ENCODE measurements at places on chromosomes 4 and X.
A peak's percentile ranks its signal among the peaks of the same experiment; 100 is the strongest.

DNA sequence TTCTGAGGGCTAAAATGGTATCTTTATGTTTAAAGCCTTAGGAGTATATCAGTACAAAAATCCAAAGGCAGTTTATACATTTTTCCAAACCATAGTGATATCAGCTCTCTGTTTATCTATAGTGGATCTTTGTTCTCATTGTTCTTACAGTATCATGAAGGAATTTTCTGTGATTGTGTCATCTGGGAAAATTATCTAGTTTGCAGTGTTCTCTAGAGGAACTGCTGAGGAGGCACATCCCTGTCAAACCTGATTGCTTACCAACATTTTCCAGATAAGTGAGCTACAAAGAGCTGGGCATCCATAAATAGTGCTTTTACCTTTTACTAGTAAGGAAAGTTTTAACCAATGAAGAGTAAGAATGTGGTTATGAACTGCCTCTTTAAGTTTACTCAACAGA, 44.9 kb upstream of the SLC25A31 start:
- no peaks in the 10 kb centered on the region for H3K27me3 ChIP-seq
- no peak overlapping the region for H3K4me3 ChIP-seq
- no peaks in the 10 kb centered on the region for H3K4me1 ChIP-seq
- no peaks in the 10 kb centered on the region for H3K36me3 ChIP-seq
- no peak for DNase-seq

- no peak overlapping the region for H3K27ac ChIP-seq
- DNase-seq, result no peak
- no peak overlapping the region for H3K4me3 ChIP-seq
- H3K27me3 ChIP-seq, result no peaks in the 10 kb centered on the region
- H3K4me1 ChIP-seq, result no peaks in the 10 kb centered on the region
- no peaks in the 10 kb centered on the region for H3K36me3 ChIP-seq
Measured at GRCh38 chr4:107850438-107850837, 25.7 kb downstream of the SGMS2 start.

DNA sequence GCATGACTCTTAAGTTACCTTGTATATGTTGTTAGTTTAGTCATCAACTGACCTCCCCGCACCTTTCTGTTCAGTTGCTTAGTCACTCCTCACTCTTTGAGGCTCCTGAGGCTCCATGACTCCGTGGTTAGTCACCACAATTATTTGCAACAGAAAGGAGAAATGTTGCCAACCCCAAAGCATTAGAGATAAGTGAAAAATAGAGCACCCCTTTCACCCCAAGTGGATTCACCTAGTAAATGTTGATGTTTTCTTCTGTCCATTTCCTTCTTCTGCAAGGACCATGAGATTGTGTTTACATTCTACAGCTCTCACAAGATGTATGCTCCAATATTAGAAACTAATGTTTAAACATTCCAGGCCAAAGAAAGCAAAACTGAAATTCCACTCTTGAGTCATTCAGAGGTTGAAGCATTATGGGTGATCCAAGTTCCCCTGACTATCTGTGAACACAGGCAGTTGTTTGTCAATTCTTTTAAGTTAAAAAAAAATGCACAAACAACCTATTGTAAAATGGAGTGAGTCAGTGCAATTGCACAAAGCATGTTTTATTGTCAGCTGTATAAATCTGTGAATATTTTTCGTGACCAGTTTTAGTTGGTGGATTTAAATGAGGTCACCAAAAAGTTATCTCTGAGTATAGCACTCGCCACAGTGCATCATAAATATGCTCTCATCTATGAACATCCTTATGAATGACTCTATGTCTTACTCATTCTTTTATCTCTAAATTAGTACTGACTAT, 552.4 kb upstream of the MAGEB2 start:
- no peak overlapping the region for H3K27ac ChIP-seq
- DNase-seq, result no peak
- H3K4me3 ChIP-seq, result no peak overlapping the region
- no peaks in the 10 kb centered on the region for H3K27me3 ChIP-seq
- no peaks in the 10 kb centered on the region for H3K4me1 ChIP-seq

GRCh38 chr4:140790171-140790570, 34.0 kb upstream of the TBC1D9 start:
- no peaks in the 10 kb centered on the region for H3K4me1 ChIP-seq
- H3K27me3 ChIP-seq, result no peaks in the 10 kb centered on the region
- H3K4me3 ChIP-seq, result no peak overlapping the region
- DNase-seq, result peak; percentile 16
- H3K36me3 ChIP-seq, result no peaks in the 10 kb centered on the region
- H3K27ac ChIP-seq, result no peak overlapping the region

DNA sequence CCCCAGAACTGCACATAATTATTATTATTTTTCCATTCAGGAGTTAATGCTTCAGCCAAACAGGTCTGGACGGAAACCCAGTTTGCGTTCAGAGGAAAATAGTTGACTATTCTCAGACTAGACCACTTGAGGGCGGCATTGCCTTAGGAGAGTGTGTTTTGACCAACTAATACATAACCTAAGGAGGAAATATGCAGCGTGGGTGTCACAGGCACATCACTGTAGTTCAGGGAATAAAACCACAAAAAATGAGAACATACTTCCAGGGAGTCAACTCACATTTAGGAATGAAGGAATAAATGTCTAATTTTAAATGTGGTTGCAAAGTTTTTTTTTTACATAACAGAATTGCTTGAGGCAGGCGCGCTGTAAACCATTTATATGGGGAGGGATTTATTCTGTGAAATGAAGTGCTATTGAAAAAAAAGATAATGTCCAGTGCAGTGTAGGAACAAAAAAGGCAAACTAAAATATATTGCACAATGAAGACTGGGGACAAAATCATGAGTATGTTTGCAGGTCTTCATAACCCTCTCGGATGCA, 93.3 kb downstream of the SYNPO2 start:
- no peaks in the 10 kb centered on the region for H3K27me3 ChIP-seq
- no peak overlapping the region for H3K4me3 ChIP-seq
- peaks cover 18% of the 10 kb centered on the region for H3K4me1 ChIP-seq

- no peaks in the 10 kb centered on the region for H3K36me3 ChIP-seq
- no peaks in the 10 kb centered on the region for H3K27me3 ChIP-seq
- H3K27ac ChIP-seq, result no peak overlapping the region
- no peak for DNase-seq
- H3K4me1 ChIP-seq, result no peaks in the 10 kb centered on the region
- no peak overlapping the region for H3K4me3 ChIP-seq
Measured at GRCh38 chrX:145292218-145292617, 44.9 kb downstream of the SPANXN1 start.

- H3K4me1 ChIP-seq, result peaks cover 25% of the 10 kb centered on the region
- no peaks in the 10 kb centered on the region for H3K36me3 ChIP-seq
- H3K27me3 ChIP-seq, result no peaks in the 10 kb centered on the region
- H3K27ac ChIP-seq, result peak overlapping the region; percentile 84
Measured at GRCh38 chr4:147616849-147617172, 386 bp upstream of the TMEM184C start.

DNA sequence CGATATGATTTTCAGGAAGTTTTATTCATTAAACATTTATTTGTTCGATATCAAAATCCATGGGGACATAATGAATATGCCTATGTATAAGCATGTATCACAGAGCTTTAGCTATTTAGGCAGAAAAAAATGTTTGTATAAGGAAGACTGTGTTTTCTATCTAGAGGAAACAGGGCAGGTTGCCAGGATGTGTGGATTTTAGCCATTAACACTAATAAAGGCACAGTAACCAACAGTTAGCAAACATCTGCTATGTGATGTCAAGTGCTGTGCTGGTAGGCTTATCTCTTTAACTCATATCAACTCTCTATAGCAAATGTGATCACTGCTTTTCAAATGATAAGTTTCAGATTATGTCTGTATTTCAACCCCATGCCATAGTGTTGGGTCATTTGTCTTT, 708.9 kb upstream of the HS3ST1 start:
- H3K27me3 ChIP-seq, result no peaks in the 10 kb centered on the region
- H3K36me3 ChIP-seq, result no peaks in the 10 kb centered on the region
- H3K27ac ChIP-seq, result no peak overlapping the region
- H3K4me1 ChIP-seq, result no peaks in the 10 kb centered on the region
- H3K4me3 ChIP-seq, result no peak overlapping the region

- H3K4me1 ChIP-seq, result no peaks in the 10 kb centered on the region
- H3K36me3 ChIP-seq, result no peaks in the 10 kb centered on the region
- no peaks in the 10 kb centered on the region for H3K27me3 ChIP-seq
- H3K4me3 ChIP-seq, result no peak overlapping the region
- DNase-seq, result no peak
- H3K27ac ChIP-seq, result no peak overlapping the region
Measured at GRCh38 chr4:152525878-152526277, 10.0 kb downstream of the FBXW7 start.

DNA sequence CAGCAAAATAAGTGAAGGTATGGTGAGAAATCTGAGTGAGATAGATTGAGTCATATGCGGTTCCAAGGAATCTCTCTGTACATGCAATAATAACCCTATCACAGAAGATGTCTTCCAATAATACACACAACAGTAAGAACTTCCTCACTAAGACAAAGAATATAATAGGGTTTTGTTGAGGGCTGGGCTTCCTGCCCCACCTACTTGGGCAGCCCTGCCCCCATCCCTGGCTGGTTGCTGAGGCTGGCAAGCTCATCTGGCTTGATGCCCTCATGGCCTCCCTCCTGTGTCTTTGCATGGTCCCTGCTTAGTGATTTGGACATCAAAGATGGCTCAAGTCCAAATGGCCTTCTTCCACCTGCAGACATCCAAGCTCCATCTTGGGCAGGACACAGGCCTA, 2.7 kb downstream of the GEMIN8 start:
- H3K36me3 ChIP-seq, result no peaks in the 10 kb centered on the region
- H3K4me1 ChIP-seq, result no peaks in the 10 kb centered on the region
- DNase-seq, result peak; percentile 15
- no peaks in the 10 kb centered on the region for H3K27me3 ChIP-seq

DNA sequence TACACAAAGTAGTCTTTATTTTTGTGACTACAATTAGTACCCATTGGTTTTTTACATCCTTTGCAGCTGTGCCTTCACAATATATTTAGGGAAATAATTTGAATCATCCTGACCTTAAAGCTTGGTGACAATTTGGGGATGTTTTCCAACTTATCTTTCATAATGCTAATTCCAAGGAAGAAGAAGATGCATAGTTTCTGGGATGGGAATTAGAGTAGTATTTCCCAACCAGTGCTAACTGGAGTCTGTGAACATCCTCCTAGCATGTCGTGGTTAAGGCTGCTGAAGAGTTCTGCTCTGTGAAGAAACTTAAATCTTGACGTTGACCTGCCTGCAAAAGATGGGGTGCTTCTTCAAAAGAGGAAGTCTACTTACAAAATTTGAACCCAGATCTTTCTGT, 173.5 kb downstream of the ANK2 start:
- no peaks in the 10 kb centered on the region for H3K4me1 ChIP-seq
- H3K27me3 ChIP-seq, result no peaks in the 10 kb centered on the region
- no peak for DNase-seq

- H3K27ac ChIP-seq, result no peak overlapping the region
- H3K36me3 ChIP-seq, result no peaks in the 10 kb centered on the region
- DNase-seq, result no peak
Measured at GRCh38 chr4:118282692-118283091, 70.1 kb downstream of the PRSS12 start.

DNA sequence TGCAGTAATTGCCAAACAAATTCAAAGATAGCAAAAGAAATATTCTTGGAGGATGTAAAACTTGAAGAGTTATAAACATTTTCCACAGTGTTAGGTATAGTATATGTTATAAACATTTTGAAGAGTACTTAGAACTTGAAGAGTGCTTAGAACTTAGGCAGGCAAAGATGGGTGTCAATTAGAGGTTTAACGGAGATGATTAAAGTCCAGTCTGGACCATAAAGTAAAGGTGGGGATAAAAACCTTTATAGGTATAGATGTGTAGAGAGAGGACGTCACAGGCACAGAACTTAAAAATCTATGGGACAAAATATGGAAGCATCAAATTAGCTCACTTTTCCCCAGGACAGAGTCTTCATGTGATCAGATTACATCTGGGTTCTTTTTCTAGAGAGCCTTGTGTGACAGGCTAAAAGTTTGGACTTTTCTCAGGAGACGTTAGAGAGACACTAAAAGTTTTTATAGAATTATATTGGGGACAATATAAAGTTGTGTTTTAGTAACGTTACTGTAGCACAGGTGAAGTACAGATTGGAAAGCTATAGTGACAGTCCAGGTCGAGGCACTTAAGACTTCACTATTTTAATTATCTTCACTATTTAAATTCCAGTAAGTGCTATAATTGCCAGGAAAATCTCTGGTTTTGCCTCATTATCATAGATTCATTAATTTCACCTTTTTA, 13.3 kb upstream of the MAD2L1 start:
- no peak overlapping the region for H3K4me3 ChIP-seq
- DNase-seq, result no peak
- no peaks in the 10 kb centered on the region for H3K27me3 ChIP-seq
- no peak overlapping the region for H3K27ac ChIP-seq
- H3K4me1 ChIP-seq, result no peaks in the 10 kb centered on the region
- no peaks in the 10 kb centered on the region for H3K36me3 ChIP-seq

- H3K36me3 ChIP-seq, result no peaks in the 10 kb centered on the region
- no peak overlapping the region for H3K27ac ChIP-seq
- DNase-seq, result no peak
- H3K4me1 ChIP-seq, result no peaks in the 10 kb centered on the region
Measured at GRCh38 chr4:80387390-80388283, 52.1 kb downstream of the CFAP299 start.

GRCh38 chr4:170691168-170691567, 601.4 kb upstream of the AADAT start:
- no peaks in the 10 kb centered on the region for H3K36me3 ChIP-seq
- H3K27me3 ChIP-seq, result no peaks in the 10 kb centered on the region
- H3K4me1 ChIP-seq, result no peaks in the 10 kb centered on the region
- no peak for DNase-seq
- no peak overlapping the region for H3K27ac ChIP-seq

GRCh38 chrX:10630320-10630719, 9.9 kb upstream of the MID1 start:
- no peak for DNase-seq
- no peaks in the 10 kb centered on the region for H3K4me1 ChIP-seq
- no peaks in the 10 kb centered on the region for H3K27me3 ChIP-seq
- no peak overlapping the region for H3K4me3 ChIP-seq
- no peak overlapping the region for H3K27ac ChIP-seq

DNA sequence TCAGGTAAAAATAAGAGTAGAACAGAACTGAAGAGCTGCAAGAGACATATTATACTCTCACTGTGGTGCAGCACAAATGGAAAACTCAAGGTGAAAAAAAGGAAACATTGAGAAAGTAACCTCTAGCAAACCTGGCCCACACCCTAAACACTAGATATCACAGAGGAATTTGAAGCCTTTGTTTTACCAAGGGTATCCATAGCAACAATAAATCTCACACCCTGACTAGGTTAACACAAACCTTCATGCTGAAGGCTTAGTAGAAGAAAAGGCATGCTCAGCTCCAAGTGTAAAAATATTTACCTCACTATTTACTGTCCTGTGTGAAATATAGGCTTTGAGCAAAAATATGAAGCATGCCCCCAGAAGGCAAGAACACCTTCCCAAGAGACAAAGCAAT, 61.9 kb upstream of the TAB3 start:
- no peaks in the 10 kb centered on the region for H3K36me3 ChIP-seq
- H3K27me3 ChIP-seq, result no peaks in the 10 kb centered on the region
- no peak overlapping the region for H3K4me3 ChIP-seq
- no peak overlapping the region for H3K27ac ChIP-seq
- no peaks in the 10 kb centered on the region for H3K4me1 ChIP-seq

Data from testis (tissue), 5 donors.